ENCODE measurements at places on chromosomes 2 and 18.

DNA sequence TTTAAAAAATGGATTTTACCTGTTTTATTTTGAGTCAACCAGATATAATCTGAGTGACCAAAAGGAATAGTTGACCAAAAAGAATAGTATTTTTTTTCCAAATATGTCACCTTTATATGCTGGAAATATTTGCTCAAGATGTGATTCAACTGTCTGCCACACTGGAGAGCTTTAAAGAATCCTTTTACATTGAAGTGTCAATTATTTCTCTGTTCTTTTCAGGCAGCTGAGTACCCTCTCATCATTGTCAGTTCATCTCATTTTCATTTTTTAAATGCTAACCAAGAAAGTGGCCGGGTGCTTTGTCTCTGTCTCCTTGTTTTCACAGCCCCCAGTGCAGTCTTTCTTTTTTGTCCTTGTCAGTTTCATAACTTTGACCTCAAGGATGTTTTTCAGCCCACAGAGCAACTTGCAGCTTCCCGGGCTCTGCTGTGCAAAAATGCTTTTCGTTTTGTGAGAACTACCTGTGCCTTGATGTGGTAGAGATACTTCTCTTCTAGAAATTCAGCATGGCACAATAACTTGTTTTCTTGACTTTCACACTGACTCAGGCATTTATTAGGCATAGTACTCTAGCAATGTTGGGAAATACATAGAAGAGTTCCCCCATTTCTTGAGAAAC lies 23.4 kb upstream of the CERS6 start:
- no peak for DNase-seq

GRCh38 chr2:111905990-111906735 lies 7.8 kb downstream of the MERTK start:
- no peak for DNase-seq

GRCh38 chr18:45061359-45061758 lies 380.7 kb downstream of the SETBP1 start:
- no peak for DNase-seq

- no peak for DNase-seq
These were observed 36.5 kb downstream of the KANSL3 start for GRCh38 chr2:96601382-96602292.

- DNase-seq = no peak
These were observed 49.1 kb downstream of the GTF3C3 start for GRCh38 chr2:196750291-196750923.

DNA sequence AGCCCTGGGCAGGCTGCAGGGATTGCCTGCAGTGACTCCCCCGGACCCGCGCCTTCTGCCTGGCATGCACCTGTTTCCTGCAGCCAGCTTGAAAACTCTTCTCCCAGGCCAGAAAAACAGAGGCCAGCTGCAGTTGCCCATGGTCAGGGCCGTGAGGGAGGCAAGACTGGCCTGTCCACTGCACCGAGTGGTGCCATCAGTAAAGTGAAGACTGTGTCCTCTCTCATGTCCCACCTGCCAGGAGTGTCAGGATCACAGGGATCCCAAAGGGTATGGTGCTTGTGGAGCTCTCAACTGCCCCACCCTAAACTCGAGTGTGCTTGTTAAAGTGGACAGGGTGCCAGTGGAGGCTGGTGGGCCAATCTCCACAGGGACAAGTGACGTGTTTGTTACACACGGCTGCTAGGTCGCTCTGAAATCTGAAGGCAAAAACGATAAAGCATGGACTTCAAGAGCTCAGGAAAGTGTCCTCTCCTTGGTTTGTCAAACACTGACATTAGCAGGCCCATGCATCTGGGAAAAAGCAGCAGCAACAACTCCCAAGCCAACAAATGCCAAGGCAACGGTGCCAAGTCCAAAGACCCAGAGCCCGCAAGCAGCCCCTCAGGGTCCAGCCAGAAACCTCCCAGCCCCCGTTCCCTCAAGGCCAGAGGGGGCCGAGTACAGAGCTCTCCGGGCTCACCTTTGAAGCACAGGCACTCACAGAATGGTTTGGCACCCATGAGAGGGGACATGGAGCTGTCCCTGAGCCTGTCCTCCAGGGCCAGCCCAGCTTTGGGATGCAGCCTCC lies 213.2 kb downstream of the HDAC4 start:
- DNase-seq = no peak

- no peak for DNase-seq
These were observed 135.9 kb upstream of the RNF152 start for GRCh38 chr18:62028715-62029114.

GRCh38 chr2:27703638-27704341 lies 40.1 kb downstream of the SLC4A1AP start:
- peak; percentile 40 for DNase-seq

- no peak for DNase-seq
These were observed 504.9 kb downstream of the CCDC85A start for GRCh38 chr2:56688661-56689060.

- no peak for DNase-seq
These were observed 679.7 kb downstream of the NYAP2 start for GRCh38 chr2:226079196-226079595.

- no peak for DNase-seq
These were observed 93.5 kb downstream of the ZCCHC2 start for GRCh38 chr18:62616331-62616805.

GRCh38 chr18:10332452-10332851 lies 122.0 kb upstream of the APCDD1 start:
- no peak for DNase-seq

- no peak for DNase-seq
These were observed 74.5 kb downstream of the MIB1 start for GRCh38 chr18:21815101-21815500.

DNA sequence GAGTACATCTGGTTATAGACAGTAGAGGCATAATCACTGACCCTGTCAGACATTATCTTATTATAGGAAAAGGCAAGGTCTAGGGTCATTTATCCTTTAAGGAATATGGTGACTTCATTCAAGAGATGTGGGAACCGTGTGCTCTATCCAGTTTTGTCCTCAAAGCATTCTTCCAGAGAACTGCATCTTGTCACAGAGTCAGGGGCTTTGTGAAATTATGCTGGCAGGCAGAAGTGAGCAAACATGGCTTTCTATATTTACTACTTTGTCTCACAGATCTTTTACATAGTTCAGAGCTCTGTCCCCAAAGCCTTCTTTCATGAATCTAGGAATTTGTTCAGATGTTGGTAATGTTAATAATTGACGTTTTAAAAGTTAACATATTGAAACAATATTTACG lies 177.4 kb downstream of the ASXL3 start:
- DNase-seq = no peak

GRCh38 chr2:14944562-14945346 lies 312.2 kb downstream of the LRATD1 start:
- no peak for DNase-seq

DNA sequence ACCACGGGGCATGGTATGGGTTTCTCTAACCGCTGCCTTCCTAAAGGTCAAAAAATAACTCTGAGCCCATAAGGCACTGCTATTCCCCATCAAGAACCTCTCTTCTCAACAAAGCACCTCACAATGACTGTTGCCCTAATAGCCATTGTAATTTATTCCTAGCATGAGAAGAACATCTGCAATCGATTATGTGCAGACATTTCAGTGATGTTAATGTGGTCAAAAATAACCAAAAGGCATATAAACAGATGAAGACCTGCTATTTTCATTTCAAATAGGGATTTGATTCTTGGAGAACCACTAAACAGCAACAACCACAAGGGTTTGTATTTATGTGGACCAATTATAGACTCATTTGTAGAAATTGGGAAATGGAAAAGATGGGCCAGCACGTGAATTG lies 356.6 kb downstream of the FBXO15 start:
- no peak for DNase-seq

DNA sequence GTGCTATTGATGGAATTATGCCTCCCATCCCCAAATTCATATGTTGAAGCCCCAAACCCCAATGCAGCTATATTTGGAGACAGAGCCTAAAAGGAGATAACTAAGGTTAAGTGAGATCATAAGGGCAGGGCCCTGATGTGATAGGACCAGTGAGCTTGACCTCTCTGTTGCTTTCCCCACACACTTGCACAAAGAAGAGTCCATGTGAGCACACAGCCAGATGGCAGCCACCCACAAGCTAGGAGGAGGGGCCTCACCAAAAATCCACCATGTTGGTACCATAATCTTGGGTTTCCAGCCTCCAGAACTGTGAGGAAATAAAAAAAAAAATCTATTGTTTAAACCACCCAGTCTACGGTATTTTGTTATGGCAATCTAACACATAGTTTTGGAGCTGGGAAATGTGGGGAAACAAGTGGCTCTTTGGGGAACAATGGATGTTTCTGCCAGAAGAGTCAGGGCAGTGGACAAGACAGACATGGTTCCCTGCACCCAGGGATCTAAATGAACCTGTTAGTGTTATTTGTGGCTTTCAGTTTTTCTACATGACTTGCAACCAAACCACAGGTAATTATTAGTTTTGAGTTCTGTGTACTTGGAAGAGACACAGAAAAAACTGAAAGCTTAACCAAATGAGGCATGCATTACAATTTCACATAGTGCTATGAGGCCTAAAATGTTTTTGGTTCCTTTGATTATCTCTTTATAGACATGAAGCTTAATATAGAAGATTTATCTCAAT lies 259.1 kb downstream of the LTBP1 start:
- DNase-seq = no peak

GRCh38 chr2:96887493-96888012 lies 17.7 kb upstream of the SEMA4C start:
- no peak for DNase-seq

- DNase-seq = no peak
These were observed 92.3 kb downstream of the B3GNT2 start for GRCh38 chr2:62287899-62288880.

GRCh38 chr2:200756618-200757321 lies 54.9 kb upstream of the BZW1 start:
- no peak for DNase-seq

- DNase-seq = no peak
These were observed 26.5 kb upstream of the KCNS3 start for GRCh38 chr2:17851731-17852585.

DNA sequence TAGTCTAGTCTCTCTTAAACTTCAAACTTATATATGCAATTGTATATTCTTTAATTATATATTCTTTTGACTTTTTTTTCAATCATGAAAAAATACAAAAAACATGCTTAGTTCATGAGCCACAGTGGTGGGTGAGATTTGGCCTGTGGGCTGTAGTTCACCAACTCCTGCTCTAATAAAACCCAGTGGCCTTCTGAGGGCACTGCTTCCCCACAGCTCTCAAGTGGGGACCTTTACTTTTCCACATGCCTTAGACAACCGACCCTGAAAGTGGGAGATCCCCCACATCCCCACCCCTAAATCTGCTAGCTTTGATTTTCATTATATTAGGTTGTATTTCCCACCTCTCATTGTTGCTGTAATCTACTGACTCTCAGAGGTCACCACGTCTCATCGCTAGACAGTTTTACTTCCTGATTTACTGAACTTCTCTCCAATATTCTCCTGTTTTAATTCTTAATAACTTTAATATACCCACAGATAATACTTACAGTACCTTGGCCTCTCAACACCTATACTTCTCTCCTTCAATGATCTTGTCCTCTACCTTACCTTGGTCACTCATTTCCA lies 57.3 kb downstream of the ROCK1 start:
- DNase-seq = no peak

GRCh38 chr2:72669121-72669520 lies 156.7 kb downstream of the EXOC6B start:
- no peak for DNase-seq

GRCh38 chr2:240360645-240361475 lies 74.6 kb upstream of the GPC1 start:
- DNase-seq = no peak

- no peak for DNase-seq
These were observed 184.8 kb upstream of the CRIM1 start for GRCh38 chr2:36170805-36171204.

GRCh38 chr18:76426737-76427305 lies 68.2 kb downstream of the ZNF516 start:
- DNase-seq = no peak

DNA sequence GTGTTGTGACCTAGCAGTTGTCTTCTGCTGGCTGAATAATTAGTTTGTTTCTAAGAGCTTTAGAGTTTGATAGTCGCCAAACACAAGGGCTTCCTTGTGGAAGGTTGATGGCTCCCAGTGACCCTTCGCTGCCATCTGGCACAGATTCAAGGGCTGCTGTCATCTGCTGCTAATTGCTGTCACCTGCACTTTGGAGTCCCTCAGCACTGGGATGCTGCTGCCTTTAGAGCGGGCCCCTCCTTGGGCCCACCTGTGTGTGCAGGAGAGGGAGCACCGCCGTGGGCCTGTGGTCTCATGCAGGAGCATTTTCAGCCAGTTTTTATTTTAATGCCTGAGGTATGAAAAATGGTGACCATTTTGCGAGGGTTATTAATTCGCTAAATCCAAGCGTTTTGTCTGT lies 154.0 kb upstream of the NFATC1 start:
- DNase-seq = no peak

GRCh38 chr2:68320118-68320641 lies 431 bp upstream of the CNRIP1 start:
- peak; percentile 26 for DNase-seq

GRCh38 chr2:234341306-234341985 lies 155.4 kb downstream of the ARL4C start:
- no peak for DNase-seq

- no peak for DNase-seq
These were observed 252.0 kb upstream of the KLHL29 start for GRCh38 chr2:23132823-23133595.

DNA sequence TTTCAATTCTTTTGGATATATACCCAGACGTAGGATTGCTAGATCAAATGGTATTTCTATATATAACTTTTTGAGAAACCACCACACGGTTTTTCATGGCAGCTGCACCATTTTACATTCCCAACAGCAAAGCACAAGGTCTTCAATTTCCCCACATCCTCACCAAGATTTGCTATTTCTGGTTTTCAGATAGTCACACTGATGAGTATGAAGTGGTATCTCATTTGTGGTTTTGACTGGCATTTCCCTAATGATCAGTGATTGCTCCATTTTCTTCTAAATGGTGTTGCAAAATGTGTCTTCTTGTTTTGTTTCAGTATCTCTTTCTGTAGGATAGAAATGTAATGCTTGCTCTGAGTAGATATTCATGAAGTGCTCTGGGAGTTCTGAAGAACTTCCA lies 52.0 kb downstream of the ANKRD44 start:
- DNase-seq = no peak

DNA sequence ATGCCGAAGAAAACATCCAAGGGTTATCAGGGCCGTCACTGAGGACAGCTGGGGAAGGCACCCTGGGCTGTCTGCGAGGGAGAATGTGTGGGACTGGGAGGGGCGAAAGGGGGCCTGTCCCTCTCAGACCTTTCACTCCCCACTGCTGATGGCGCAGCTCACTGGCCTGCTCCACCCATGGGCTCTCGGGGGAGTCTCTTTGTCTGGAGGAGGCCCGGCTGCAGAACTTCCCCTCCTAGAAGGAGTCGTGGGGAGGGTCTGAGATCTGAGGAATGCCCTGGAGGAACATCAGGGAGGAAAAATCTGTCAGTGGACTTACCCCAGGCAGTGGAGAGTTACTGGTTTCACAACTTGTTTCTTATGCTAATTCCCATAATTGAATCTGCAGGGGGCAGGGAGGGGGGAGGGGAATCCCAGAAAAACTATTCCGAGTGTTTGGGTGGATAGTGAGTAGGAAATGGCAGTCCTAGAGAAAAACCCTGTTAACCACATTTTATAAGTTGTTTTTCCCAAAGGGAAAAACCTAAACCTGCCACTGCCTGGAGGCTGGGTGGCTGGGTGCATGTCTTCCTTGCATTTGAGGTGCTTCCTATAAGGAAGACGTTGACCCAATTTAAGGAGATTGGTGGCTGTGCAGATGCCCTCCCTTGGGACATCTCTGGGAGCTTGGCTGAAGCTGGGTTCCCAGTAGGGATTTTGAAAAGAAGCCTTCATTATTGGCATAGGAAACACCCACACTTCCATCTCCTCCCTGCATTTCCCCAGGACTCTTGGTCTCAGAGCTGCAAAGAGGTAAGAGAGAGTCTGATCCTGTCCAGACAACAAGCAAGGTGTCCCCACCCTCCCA lies 11.7 kb upstream of the SEMA4C start:
- no peak for DNase-seq
